Activated gamma-delta T cell treated with Interleukin-2 at 50 U/mL for 16 hours (primary cell): ENCODE measurements at places on chromosomes 6 and 20.

DNA sequence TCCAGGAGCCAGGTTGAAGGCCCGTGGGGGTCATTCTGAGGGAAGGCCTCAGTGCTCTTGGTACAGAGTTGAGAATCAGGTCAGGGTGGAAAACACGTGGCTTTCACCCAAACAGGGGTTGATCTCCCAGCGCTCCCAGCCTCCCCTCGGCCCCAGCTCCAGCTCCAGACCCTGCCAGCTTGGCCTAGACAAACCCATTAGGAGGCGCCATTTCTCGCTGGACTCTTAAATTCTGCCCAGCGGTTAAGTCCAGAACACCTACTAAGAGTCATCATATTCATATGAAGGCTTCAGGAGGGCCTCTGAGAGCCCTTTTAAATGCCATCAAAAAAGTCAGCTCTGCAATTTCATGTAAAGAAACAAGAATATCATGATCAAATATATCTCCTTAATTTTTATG lies 158.0 kb upstream of the RIN2 start:
- no peak for DNase-seq

DNA sequence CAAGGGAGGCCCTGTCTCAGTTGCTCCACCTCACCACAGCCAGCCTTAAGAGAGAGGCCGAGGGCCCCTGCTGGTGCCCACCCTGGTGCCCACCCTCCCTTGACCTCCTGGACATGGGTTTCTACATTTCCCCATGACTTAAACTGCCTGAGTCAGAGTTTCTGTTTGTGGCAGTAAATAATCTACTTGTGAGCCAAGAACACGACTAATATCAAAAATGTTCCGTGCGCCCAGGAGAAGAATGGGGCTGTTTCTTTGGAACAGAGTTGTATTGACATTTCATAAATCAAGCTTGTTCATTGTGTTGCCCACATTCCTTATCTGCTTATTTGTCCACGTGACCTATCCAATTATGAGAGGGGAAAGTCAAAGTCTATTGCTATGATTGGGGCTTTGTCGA lies 143.5 kb downstream of the ANKRD60 start:
- no peak for DNase-seq

GRCh38 chr20:44587035-44587980 lies 4.9 kb downstream of the PKIG start:
- DNase-seq = no peak

- no peak for DNase-seq
Measured at GRCh38 chr6:20688710-20689500, 154.6 kb downstream of the CDKAL1 start.

GRCh38 chr6:90083891-90084290 lies 189.6 kb downstream of the GJA10 start:
- DNase-seq = peak; percentile 38

GRCh38 chr6:160428818-160429619 lies 80.8 kb downstream of the SLC22A3 start:
- no peak for DNase-seq

- DNase-seq = no peak
Measured at GRCh38 chr6:44820321-44820720, 432.8 kb downstream of the CDC5L start.

GRCh38 chr6:118297821-118298220 lies 250.3 kb upstream of the PLN start:
- no peak for DNase-seq

DNA sequence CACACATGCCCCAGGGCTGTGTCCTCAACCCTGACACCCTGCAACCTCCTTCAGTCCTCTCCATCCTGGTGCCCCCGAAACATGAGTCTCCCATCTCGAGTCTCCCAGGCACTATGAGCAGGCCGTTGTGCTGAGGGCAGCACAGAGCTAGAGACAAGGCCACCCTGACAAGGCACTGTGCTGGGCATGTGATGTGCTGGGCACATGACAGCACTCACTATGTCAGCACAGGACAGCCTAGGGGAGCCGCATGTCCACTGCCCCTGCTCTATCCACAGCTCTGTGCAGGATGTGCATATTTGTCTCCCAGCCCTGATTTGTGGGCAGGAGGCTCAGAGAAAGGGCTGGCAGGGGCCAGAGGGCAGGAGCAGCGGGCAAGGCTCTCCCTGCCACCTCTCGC lies 362.1 kb upstream of the AGPAT4 start:
- no peak for DNase-seq

DNA sequence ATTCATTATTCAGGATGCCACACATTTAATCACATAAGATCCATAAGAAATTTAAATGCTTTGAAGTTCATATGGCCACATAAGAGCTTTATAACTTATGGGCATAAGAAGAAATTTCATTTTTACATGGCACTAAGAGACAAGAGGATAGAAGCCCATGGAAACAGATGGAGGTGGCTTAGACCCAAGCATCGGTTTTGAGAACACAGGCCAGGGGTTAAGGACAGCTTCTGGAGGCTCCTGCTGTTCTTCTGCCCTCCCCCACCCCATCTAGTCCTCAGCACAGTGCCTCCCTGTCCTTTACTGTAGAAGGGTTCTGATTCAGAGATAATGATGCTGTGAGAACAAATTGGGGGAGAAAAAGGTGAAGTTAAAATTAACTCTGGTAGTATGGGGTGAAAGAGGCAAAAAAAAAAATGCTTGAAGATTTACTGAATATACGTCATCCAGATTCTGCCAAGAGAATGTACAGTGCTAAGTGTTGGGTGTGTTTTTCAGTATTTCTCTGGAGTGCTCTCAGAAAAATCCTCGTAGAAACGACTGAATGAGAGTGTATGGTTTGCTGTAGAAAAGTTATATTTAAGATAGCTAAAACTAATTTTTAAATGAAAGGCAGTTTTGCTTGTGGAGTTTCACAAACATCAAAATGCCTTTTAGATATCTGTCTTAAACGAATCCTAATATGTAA lies 539.7 kb downstream of the QKI start:
- no peak for DNase-seq

- no peak for DNase-seq
Measured at GRCh38 chr6:150298676-150299075, 70.1 kb upstream of the IYD start.

- DNase-seq = no peak
Measured at GRCh38 chr6:144957236-144957937, 672.3 kb downstream of the UTRN start.

- DNase-seq = no peak
Measured at GRCh38 chr6:72218125-72218524, 331.8 kb downstream of the RIMS1 start.

GRCh38 chr6:162962093-162962492 lies 234.3 kb downstream of the PACRG start:
- no peak for DNase-seq
